ENCODE measurements at places on chromosomes 13 and 19.

GRCh38 chr19:46180701-46181387, 32.8 kb downstream of the IGFL2 start:
- DNase-seq: no peak

DNA sequence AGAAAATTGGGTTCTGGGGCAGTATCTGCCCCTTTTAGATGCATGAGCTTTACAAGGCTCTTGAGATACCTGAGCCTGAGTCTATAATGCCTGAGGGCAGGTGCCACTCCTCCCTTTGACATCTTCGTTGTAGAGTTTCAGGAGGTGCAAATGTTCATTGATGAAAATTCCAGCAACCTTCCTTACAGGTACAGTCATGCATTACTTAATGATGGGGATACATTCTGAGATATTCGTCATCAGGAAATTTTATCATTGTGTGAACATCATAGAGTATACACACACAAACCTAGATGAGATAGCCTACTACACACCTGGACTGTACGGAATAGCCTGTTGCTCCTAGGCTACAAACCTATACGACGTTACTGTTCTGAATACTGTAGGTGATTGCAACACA, 310.0 kb downstream of the SHISA2 start:
- no peak for DNase-seq

DNA sequence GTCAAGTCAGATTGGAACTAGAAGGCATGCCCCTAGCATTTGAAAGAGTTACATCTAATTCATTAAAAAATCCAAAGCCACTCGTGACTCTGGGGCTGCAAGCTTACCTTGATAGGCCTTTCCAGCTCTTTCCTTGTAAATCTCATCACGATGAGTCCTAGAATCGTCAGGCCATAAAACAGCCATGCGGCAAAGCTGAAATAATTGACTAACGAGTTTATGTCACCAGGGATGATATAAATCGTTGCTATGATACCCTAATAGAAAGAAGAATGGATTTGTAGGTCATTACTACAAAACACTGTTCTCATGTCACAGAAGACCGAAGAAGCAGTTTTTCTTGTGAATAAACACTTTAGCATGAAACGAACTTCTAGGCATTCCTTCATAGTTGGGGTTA, 27.5 kb downstream of the SLC7A9 start:
- DNase-seq: no peak

GRCh38 chr13:103284466-103284865, 218.2 kb upstream of the SLC10A2 start:
- no peak for DNase-seq

- DNase-seq: peak; percentile 73
These were observed 14.6 kb downstream of the TICAM1 start for GRCh38 chr19:4816950-4817278.

DNA sequence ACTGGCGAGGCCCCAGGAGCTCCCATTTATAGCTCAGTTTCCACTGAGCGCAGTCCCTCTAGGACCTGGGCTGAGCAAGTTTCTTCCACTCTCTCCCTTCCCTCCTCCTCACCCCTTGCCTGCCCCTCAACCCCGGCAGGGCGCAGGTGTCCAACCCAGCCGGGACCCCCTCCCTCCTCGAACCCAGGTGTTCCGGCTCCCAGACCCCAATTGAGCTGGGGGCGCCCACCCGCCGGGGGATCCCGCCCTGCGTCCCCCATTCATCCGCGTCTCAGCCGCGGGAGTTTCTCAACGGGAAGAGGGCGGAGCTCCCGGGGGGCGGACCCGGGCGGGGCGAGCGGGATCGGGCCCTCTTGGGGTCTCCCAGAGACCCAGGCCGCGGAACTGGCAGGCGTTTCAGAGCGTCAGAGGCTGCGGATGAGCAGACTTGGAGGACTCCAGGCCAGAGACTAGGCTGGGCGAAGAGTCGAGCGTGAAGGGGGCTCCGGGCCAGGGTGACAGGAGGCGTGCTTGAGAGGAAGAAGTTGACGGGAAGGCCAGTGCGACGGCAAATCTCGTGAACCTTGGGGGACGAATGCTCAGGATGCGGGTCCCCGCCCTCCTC, at the start of gene KIRREL2:
TSS of gene KIRREL2 (plus strand) at position 366 of the 604 bp plus-strand sequence. CDS start at position 575, 209 bp downstream.
- DNase-seq: no peak

Data from posterior vena cava (tissue), 2 donors.